ENCODE measurements at places on chromosomes 11 and 22.

DNA sequence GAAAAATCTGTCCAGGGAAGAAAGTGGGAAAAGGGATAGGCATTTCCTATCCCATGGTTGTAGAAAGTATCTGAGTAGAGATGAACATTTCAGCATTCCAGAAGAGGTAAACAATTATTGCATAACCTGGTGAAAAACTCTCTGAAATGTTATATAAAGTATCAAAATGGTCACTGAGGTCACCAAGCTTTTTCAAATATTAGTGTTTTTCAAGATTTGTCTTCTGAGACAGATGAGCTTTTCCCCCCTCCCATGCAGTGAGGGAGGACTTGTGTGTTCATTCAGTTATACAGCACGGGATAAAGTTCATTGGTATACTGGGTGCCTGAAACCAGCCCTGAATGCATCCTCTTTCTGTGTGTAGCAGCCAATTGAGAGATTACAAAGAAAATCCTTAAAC lies 1.9 kb upstream of the DEPDC7 start:
- DNase-seq, result no peak

- DNase-seq, result no peak
Observed at GRCh38 chr11:132914600-132914999, 617.7 kb downstream of the OPCML start.

DNA sequence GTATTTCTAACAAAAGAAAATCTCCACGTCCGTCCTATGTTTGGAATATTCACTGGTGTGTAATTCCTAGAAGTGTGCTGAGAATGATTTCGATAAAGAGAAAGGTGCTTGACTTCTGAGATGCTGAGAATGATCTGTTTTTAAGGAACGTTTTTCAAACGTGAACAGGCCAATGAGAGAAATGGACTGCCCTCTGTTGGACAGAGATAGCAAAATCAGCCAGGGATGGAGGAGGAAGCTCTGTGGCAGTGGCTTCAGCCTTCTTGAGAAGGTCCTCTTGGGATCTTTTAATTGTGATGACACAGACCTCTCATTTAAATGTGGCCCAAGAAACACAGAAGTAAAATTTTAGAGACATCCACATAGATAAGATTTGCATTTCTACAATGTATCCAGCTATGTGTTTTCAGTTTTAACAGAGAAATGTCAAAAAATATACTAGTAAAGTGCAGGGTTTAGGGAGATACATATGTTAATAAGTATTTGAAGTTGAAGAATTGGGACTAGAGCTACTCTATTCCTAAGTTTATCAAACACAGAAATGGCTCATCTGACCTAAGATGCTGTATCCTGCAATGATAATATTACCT lies 84.0 kb upstream of the RCN1 start:
- no peak for DNase-seq

DNA sequence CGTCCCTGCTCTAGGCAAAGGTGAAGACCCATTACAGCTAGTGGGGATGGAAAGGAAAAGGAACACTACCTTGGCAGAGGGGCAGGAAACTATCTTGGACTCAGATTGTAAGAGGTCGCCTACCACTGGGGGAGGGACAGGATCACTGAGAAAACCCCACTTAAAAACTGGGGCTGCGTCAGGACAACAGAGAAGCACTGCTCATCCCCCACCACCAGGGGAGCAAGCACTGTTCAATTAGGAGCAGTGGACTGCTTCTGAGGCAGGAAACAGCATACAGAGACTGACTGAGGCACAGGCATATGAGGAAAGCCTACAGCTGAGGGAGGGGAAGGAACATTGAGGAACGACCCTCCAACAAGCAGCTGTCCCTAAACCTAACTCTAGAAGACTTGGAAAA lies 20.8 kb upstream of the DLAT start:
- no peak for DNase-seq

DNA sequence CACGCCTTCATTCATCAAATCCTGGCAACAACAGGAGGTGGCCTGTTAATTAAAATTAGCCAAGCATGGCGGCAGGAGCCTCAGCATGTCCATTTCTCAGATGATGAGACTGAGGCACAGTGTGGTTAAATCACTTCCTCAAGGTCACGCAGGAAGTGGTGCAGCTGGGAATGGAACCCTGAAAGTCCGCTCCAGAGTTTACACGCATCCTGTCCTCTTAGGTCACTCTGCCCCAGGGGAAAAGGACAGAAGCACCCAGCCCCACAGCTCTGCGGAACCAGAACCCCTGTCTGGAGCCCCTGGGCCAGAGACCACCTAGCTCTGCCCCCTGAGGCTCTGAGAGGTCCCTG lies 19.6 kb downstream of the RPL3 start:
- DNase-seq, result no peak

- DNase-seq, result no peak
Observed at GRCh38 chr22:25902402-25902801, 160.4 kb downstream of the MYO18B start.

DNA sequence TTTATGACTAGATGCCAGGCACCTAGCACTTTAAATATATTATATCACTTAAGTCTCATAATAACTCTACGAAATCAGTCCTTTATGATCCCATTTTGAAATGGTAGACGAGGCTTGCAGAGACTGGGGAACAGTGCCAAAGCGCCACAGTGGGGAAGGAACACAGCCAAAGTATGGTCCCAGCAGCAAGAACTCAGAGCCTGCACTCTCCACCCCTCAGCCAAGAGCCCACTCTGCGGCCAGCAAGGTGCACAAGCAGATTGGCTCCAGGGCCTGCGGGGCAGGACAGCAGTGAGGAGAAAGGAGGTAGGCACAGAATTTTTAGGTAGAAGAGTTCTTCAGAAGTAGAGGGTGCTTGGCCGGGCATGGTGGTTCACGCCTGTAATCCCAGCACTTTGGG lies 61.4 kb downstream of the NRXN2 start:
- DNase-seq, result no peak

DNA sequence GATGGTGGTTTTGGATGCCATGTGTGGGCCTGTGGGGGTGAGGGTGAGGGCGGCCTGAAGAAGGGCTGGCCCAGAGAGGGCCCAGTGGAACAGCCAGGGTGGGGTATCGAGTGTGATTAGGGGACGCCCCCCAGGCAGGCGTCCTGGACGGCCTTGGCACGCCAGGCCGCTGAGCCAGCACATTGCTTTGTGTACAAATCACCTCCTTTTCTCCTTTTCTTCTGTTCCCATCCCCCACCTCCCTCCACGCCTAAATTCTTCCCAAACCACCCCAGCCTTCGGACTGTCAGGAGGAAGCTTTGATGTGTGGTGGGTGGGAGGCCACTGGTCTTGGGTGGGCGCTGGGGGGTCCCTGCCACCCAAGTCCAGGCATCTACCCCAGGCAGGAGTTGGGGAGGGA lies 7.8 kb upstream of the CD248 start:
- no peak for DNase-seq

- DNase-seq, result no peak
Observed at GRCh38 chr22:28604966-28605761, 74.5 kb downstream of the TTC28 start.

DNA sequence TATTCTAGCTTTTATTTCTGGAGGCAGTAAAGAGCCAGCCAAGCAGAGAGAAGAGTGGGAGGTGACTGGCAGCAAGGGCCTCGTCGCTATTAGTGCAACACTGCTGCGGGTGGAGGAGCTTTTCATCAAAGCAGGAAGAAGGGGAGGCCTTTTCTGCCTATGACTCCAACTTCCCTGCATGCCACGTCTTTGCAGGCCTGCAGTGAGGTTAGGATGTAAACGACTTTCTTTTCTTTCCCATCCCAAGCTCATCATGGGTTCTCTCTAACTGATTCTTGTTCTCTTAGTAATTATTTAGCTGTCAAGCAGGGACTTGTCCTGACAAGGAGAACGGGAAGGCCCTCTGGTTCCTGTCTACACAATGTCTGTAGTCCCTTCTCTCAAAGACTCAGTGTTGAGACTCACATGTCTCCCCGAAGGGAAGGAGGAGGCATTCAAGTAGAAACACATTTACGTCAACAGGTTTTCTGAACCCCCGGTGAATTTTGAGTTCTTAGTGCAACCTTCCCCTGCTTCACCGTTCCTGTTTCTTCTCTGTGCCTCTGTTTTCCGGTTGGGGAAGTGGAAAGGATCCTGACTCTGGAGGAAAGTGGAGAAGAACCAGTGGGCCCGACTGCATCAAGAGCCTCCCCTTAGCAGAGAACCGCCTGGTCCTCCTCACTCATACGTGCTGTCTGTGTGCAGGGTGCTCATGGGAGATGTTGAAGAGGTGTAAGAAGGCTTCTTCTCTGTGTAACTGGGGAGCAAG lies 56.9 kb downstream of the PACS1 start:
- DNase-seq, result no peak

GRCh38 chr11:34205326-34206035 lies 100.1 kb downstream of the NAT10 start:
- no peak for DNase-seq

DNA sequence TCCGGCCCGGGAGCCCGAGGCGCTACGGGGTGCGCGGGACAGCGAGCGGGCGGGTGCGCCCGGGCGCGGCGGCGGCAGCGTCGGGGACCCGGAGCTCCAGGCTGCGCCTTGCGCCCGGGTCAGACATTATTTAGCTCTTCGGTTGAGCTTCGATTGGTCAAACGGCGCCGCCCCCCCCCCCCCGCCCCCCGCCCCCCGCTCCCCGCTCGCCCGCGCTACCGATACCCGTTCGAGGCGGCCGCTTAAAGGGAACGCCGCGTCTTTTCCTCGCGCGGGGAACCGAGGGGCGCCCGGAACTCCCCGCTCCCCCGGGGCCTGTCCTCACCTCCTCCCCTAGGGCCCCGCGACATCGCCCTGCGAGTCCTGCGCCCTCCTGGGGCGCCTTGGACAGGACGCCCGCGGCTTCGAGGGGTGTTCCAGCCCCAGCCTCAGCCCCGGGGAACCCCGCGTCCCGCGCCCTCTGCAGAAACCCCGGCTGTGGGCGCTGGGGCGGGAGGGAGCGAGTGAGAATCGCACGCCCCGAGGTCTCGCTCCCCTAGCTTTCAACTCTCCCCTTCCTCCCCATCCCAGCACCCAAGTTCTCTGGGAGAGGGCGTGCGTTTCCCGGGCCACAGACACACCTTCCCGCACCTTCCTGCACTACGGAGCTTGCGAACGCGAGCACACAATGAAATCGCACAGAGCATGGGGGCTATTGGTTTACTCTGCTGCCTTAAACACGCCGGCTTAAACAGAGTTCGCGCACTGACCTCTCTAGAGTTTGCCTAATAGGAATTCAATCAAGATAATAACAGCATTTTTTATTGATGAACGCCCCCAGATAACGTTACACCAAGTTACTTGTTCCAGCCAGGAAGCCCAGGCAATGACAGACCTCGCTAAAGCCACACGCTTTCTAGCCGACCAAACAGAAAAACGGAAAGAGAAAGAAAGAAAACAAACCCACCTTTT lies at the start of gene BDNF:
Gene BDNF, minus strand, starts transcription at position 105 of the 951 bp plus-strand sequence. CDS start 41,891 bp downstream, outside the sequence.
- DNase-seq, result no peak

DNA sequence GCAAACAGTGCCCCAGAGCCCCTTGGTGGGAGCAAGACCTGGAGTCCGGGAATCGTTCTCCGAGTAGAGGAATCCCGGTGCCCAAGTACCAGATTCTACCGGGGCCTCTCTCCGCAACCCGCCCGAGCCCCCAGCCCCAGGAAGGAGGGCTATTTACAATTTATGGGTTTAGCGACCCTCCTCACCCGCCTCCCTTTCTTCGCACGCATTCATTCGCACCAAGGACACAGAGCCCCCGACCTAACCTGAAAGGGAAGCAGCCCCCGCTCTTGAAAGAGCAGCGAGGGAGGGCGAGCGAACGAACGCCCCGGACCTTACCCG lies 628 bp downstream of the LRP4 start:
- DNase-seq, result no peak

- no peak for DNase-seq
Observed at GRCh38 chr11:94516725-94517124, 4.5 kb downstream of the C11orf97 start.

DNA sequence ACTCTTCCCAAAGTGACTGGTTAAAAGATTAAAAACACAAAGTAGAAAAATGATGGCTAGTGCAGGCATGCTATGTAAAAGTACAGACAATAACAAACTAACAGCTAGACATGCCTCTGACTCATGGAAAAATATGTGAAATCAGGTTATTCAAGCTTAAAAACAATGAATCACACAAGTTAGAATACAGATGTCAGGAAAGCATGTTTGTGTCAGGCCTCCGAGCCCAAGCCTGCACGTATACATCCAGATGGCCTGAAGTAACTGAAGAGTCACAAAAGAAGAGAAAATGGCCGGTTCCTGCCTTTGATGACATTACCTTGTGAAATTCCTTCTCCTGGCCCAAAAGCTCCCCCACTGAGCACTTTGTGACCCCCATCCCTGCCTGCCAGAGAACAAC lies 110.1 kb downstream of the NOX4 start:
- DNase-seq, result no peak

GRCh38 chr11:126098204-126098769 lies 35.6 kb upstream of the CDON start:
- no peak for DNase-seq

- DNase-seq, result no peak
Observed at GRCh38 chr11:62295504-62295903, 3.4 kb downstream of the SCGB1D4 start.

DNA sequence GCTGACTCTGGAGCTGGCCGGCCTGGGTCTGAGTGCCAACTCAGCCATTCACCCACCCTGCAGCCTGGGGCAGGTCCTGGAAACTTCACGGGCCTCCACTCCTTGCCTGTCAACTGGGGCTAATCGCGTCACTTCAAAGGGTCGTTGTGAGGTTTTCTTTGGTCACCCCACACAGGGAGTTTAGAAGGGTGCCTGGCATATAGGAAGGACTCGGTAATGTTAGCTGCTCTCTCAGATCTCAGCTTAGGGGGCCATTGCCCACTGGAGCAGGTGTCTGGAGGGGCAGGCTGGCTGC lies 7.3 kb downstream of the INCENP start:
- DNase-seq, result no peak

- no peak for DNase-seq
Observed at GRCh38 chr11:32137869-32138268, 47.0 kb downstream of the RCN1 start.

- DNase-seq, result no peak
Observed at GRCh38 chr11:110759972-110760381, 47.7 kb upstream of the ARHGAP20 start.

GRCh38 chr11:35241531-35241930 lies 102.6 kb downstream of the CD44 start:
- no peak for DNase-seq

- no peak for DNase-seq
Observed at GRCh38 chr11:132062031-132062430, 691.6 kb downstream of the NTM start.

DNA sequence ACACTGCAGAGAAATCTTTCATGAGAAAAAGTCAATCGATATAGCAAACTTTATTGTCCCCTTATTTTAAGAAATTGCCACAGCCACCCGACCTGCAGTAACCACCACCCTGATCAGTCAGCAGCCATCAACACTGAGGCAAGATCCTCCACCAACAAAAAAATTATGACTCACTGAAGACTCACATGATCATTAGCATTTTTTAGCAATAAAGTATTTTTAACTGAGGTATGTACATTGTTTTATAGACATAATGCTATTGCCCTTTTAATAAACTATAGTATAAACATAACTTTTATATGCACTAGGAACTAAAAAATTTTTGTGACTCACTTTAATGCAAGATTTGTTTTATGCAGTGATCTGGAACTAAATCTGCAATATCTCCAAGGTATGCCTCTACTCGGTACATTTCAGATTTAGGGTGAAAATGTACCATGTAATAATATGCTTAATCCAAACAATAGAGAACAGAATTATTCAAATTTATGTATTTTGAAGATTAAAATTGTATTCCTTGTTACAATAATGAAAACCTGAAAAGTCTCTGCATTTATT lies 79.2 kb upstream of the CEP126 start:
- no peak for DNase-seq

GRCh38 chr11:134516529-134516928 lies 104.5 kb upstream of the B3GAT1 start:
- no peak for DNase-seq

- DNase-seq, result no peak
Observed at GRCh38 chr11:69435161-69435986, 46.1 kb upstream of the LINC01488 start.
